ENCODE measurements at places on chromosomes 5 and 9.

- DNase-seq = no peak
These were observed 38.0 kb upstream of the ITGA1 start for GRCh38 chr5:52749666-52750065.

DNA sequence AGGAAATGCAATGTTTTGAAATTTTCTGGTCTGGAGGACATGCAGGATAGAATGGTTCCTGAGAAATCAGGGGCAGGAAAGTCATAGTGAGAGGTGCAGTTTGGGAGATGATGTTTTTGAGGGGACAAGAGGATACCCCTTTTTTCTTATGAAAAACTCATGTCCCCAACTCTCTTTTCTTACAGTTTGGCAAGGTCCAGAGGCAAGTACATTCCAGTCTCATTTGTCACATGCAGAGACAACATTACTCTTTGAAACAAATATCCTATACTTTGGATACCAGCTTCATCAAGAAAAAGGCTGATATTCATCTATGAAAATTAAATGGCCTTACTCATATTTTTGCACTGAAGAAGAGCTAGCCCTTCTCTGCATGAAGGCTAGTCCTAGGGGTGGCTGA, 48.2 kb downstream of the EQTN start:
- no peak for DNase-seq

DNA sequence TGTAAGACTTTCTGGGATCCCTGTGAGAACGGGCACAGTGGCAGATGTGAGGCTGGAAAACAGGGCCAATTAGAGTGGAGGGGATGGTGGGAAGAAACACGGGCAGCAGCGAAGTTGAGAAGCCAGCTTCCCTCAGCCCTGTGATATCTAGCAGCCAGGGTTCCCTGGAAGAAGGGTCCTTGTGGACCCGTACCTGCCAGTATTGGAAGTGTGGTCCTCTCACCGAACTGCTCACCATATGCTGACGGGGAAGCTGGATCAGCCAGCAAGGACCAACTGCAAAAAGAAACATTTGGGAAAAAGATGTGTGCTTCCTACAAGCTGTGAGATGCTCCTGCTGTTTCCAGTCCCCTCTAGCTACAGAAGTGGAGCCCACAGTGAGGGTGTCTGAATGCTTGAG, 13.6 kb downstream of the CKMT2 start:
- DNase-seq = no peak

DNA sequence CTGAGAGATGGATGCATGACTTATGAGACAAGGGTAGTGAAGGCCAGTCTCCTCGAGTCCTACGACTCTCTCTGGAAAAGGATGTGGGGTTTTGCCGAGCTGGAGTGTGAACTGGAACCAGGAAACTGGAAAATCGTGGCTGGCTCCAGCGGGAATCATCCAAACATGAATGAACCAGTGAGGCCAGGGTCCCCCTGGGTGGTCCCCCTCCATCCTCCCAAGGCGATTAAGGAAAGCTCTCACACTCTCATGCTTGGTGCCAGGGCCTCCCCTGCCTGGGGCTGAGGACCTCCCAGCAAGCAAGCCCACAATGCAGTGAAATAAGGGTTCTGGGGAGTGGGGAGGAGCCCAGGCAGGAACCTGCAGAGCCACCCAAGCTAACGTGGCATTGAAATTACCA, 9.6 kb upstream of the AMBP start:
- DNase-seq = no peak

DNA sequence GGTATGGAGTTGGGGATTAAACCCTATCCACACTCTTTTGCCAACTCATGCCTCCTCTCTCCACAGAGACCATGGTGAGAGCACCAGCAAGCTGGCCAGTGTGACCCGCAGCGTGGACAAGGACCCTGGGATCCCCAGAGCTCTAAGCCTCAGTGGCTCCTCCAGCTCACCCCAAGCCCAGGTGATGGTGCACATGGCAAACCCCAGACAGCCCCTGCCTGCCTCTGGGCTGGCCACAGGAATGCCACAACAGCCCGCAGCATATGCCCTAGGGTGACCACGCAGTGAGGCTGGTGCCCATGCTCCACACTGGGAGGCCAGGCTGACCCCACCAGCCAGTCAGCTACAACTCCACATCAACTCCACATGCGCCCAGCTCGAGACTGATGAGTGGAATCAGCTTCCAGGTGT, 11.5 kb upstream of the CARD19 start:
- no peak for DNase-seq

GRCh38 chr9:137172901-137173795, 1.3 kb upstream of the TMEM210 start:
- DNase-seq = no peak

DNA sequence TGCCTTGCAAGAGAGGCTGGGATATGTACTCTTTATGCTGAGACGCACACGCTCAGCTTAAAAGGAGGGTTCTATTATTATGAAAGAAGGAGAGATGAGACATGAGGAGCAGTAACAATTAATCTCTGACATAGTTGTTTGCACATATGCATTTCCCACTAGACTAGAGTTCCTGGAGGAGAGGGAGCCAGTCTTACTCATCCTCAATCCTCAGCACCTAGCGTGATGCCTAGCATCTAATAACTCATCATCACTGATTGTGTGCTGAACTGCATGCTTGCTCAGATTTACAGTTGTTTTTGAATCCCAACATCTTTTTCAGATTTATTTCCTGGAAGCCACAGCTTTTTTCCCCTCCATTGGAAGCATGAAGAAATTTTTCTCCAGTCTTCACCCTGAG, 35.5 kb downstream of the GCNT4 start:
- no peak for DNase-seq

GRCh38 chr9:97940741-97941140, 2.8 kb upstream of the HEMGN start:
- DNase-seq = no peak

DNA sequence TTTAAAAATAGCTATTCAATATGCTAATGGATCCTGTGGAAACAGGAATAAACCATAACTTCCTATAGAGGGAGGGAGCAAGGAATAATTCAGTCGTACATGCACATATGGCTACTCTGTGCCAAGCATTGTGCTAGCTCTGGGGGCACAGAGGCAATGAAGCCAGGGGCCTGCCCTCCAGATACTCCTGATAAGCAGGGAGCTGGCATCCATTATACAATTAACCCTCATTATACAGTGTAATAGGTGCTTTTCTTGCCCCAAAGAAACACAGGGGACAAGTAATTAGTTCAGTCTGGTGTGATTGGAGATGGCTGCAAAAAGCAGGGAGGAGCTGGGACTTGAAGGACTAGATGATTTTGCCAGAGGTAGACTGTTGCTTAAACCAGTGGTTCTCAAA, 200.4 kb downstream of the SREK1 start:
- DNase-seq = no peak

DNA sequence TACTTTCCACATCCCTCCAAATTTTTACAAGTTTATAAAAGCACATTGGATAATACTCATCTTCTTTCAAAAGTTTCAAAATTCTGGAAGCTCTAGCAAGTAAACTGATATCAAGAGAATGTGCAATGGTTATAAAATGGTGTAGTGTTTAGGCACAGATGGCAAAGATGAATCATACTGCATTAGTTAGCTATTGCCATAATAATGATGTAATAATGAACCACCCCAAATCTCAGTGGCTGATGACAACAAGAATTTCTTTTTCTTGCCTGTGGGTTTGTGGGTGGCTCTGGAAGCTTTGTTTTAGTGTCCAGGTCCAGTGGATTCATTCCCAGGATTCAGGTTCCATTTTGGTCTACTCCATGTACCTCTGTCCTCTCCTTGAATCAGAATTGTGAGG, 319.0 kb downstream of the BRINP1 start:
- DNase-seq = no peak

GRCh38 chr9:131420980-131421624, 27.2 kb downstream of the PRRC2B start:
- no peak for DNase-seq

- no peak for DNase-seq
These were observed 27.2 kb upstream of the DEPDC1B start for GRCh38 chr5:60727033-60727679.

GRCh38 chr5:133818031-133818431, 150.4 kb downstream of the C5orf15 start:
- no peak for DNase-seq

All from left renal cortex interstitium (tissue), 4 donors.